ENCODE measurements at places on chromosomes 5 and 9.

DNA sequence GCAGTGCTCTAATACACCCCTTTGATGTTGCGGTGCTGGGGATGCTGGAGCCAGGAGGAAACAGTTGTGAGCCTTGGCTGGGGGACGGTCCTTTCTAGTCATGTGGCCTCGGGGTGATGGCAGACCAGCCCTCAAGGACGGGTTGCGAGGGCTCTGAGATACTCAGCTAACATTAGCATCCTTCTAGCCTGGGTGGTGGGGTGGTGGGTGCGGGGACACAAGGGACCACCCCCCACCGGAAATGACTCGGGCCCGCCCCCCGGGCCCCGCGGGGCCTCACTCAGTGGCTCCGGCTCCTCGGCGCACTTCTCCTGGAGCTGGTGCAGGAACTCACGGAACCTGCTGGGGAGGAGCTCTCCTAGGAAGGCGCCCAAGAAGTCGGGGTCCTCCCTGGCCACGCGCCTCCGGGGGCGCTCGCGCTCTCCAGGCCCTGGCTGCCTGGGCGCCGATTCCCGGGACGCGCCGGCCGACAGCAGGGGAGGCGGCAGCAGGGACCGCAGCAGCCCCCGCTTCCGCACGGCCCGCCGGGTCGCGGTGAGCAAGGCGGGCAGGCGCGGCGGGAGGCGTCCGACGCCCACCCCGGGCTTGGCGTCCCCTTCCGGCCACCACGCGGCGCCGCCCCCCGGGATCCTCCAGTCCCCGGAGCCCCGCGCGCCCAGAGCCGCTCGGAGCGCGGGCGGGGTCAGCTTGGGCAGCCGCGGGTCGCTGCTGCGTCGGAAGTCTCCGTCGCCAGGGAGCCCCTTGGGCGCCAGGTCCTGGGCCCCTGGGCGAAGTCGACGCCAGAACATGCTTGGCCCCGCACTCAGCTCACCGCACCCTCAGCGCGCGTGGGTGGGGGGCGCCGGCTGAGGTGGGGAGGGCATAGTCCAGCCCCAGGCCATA lies 873 bp downstream of the C9orf50 start:
- DNase-seq = no peak

DNA sequence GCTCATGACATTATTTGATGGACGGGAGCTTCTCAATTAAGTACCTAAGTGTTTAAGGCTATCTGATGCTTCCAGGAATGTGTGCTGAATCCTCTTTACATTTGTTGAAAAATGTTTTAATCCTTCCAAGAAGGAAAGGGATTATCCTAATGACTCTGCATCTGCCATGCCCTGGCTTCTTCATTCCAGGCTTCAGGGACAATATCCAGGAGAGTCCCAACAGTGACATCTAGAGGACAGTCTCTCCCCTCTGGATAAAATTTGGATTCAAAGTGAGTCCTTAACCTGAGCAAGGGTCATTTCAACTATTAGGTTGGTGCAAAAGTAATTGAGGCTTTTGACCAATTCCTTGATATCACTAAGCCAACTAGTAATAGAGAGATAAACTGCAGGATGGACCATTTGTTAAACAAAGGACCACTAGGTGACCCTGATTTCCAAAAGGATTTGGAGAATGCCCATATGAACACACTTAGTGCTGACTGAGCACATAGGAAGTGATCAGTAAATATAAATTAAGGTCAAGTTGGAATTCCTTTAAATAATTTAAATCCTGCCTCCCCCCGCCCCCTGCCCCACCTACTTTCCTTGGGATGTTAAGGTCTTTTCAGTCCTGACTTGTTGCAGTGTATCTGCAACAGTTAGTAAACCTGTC lies 19.1 kb downstream of the TNFSF8 start:
- no peak for DNase-seq

- no peak for DNase-seq
Measured at GRCh38 chr5:154858972-154859871, 795 bp downstream of the CNOT8 start.

DNA sequence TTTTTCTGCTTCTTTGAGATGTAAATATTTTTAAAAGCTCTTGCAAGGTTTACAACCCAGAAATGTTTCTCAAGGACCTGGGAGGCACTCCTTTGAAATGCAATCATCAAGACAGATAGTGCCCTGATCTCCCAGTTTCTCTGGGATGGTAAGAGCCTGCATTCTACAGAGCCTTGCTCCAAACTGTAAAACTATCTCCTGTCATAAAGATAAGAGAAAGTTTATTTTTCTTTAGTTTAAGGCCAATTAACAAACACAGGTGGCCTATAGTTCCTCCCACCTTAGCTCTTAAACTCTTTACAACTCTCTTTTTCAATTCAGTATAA lies 1231.1 kb upstream of the NUDT12 start:
- no peak for DNase-seq

GRCh38 chr5:155189981-155190380 lies 176.4 kb downstream of the KIF4B start:
- DNase-seq = no peak

- DNase-seq = no peak
Measured at GRCh38 chr9:84811072-84811750, 141.7 kb downstream of the NTRK2 start.
